ENCODE measurements at places on chromosomes 5 and 9.

- no peak for DNase-seq
Measured at GRCh38 chr9:111561165-111561719, 36.3 kb downstream of the ZNF483 start.

GRCh38 chr5:93591323-93591945 lies 8.4 kb downstream of the NR2F1 start:
- no peak for DNase-seq

DNA sequence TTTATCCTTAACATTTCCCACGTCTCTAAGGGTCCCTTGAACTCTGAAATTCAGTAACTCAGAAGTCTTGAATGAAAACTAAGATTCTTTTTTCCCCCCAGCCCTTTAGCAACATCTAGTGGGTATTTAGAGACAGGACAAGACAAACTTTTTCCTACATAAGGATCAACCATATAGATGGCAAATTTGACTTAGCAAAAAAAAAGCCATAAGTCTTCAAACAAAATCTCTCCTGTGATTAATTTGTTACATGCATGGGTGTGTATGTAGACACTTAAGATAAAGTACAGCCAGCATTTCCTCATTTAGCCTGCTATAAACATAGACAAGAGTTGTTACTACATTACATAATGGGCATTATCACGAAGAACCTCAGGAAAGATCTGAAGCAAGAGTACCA lies 29.1 kb upstream of the ANKRD31 start:
- DNase-seq, result no peak

DNA sequence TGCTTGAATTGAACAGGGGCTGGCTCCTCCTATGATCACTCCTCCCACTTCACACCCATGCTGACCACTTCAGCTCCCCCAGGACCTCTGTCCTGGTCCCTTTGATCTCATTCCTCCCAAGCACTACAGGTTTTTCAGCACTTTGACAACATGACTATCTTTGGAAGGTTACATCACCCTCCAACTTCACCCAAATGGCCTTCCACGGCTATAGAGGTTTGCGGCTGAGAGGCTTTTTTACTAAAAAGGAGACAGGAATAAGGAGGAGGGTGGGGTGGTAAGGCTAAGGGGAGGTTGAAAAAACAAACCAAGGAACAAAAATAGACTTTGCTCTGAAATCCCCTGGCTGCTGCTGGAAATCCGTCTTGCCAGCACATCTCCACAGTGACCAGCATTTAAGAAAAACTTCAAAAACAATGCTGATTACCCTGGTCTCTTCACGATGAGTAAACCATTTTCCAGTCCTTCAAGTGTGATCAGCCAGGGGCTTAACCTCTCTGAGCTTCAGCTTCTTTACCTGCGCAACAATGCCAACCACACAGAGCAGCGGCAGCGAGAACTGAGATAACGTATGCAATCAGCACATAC lies 102.7 kb downstream of the DPYSL3 start:
- DNase-seq, result no peak

DNA sequence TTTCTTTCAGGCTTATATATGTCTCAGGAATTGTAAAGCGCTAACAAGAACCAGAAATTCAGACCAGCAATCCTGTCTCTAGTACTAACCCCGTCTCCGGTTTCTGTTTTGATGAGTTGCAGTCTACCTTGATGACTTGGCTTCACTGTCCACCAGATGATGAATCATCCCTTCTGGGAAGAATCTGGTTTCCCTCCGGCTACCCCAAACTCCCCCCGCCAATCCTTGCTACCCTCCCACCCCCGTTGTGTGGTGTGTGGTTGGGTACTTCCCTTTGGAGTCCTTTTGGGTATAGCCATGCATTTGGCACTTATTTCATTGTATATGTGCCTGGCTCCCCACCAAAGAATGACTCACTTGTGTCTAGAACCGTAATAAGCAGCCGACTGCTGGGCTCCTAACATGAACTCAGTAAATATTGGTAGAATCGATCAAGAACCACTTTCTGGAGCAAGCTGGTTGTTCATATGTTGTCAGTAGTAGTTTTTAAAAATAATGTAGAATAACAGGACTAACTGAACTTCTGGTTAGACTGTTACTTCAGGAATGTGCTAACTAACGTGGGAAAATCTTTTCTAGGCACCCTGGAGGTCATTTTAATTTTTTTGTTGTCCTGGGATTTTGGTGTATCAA lies 8.3 kb upstream of the TGFBI start:
- DNase-seq, result peak; percentile 85

DNA sequence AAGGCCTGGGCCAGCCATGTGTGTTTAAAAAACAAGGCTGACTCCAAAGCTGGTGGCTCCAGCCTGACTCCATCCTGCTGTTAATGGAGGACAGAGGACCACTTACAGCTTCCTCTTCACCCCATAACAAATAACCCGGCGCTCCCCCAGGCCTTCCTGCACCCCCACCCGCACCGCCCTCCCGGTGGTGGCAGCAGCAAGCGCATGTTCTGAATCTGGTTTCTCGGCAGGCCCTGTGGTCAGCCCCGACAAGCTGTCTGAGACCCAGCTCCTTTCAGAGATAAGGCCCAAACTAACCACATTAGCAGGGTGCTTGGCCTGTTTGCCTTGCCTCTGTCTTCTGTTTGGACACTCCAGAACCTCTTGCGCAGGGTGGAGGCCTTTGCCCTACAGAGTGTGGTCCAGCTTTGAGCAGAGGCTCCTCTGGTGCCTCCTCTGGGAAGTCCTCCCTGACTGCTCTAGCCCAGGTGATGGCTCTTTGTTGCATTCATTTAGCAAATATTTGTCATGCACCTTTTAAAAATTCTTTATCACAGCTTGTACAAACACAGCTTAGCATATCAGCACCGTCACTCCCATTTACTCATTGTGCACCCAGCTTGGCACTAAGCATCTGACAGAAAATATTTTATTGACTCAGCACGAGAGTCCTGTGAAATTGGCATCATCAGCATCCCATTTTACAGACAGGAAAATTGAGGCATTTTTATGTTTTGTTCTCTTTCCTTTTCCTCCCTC lies 78.4 kb downstream of the NDFIP1 start:
- no peak for DNase-seq

- DNase-seq, result no peak
Measured at GRCh38 chr5:116810951-116811350, 236.3 kb upstream of the SEMA6A start.

DNA sequence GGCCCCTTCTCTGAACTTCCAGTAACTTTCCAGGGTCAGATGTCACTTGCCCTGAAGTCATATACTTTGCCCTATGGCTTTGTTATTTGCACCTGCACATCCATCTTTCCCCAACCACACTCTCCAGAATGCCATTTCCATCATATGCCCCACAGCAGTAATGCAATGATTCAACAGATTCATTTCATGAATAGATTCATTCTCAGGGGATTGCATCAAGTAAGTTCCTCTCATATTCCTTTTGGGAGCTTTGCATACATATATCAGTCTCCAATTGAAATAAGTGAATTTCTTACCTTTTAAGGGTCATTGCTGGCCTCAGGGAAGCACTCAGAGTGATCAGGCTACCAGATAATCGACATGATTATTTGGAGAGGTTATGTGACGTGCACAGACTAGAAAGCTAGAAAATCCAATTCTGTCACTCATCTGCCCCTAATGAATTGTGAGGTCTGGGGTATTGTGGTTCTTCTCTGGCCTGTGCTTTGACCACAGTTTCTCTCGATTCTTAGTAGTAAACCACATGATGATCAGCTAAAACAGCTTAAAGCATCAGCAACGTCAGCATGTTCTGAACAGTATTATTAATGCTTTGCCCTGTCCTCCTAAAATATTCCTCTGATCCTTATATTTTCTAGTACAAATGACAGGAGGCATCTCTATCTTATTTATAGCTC lies 179.9 kb downstream of the ATPSCKMT start:
- DNase-seq, result no peak

GRCh38 chr5:91110686-91111085 lies 272.4 kb downstream of the ARRDC3 start:
- no peak for DNase-seq

DNA sequence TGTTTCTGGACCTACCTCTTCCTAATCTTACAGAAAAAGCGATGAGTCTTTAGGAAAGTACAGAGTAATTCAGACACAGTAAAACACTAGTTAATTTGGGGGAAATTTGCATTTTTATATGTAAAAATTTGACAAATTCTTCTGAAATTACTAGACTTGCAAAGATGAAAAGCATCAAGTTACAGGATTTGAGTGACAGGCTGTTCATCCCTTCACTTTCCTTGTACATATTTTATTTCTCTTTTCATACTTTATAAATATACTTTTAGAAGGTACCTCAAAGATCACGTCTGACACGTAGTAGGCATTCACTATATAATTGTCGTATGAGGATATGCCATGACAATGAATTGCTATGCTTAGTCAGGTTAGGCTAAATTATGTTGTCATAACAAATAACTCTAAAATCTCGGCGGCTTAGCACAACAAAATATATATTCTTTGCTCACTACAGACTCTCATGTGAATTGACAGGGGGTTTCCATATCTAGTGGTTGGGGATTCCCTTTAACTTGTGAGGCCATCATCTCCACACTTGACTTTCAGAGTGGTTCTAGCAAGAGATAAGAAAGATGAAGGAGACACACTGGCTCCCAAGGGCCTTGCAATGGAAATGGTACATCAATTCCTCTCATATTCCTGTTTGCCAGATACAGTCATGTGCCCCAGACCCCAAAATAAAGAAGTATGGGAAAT lies 154.1 kb upstream of the TUT7 start:
- no peak for DNase-seq

DNA sequence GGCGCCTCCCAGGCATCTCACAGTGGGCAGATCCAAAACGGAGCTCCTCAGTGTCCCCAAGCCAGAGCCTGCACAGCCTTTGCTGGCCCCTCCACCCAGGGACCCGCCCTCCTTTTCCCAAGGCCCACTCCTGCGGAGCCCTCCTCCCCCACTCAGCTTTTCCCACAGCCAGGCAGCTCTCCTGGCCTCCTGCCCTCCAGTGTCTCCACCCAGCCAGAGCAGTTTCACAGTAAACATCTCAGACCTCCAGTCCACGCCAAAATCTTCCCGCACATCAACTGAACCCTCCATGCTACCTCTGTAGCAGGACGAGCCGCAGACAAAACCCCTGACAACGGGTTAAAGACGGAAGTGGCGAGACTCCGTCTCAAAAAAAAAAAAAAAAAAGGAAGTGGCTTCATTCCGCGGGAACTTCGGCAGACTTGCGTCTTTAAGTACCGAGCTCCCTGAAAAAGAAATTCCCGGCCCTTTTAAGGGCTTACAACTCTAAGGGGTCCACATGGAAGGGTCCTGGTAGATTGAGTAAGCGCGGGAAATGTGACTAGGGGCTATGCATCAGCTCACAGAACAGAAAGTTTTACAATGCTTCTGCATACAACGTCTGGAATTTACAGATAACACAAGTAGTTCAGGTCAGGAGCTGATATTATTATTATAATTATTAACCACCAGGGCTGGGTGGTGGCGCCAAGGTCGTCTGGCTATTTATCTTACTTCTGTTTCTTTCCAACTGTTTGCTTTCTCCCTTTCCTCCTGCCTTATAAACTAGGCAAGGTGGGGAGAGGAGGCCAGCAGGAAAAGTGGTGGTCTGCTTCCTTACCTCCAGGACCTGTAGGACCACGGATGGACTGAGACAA lies 11.4 kb upstream of the GRIN1 start:
- no peak for DNase-seq

DNA sequence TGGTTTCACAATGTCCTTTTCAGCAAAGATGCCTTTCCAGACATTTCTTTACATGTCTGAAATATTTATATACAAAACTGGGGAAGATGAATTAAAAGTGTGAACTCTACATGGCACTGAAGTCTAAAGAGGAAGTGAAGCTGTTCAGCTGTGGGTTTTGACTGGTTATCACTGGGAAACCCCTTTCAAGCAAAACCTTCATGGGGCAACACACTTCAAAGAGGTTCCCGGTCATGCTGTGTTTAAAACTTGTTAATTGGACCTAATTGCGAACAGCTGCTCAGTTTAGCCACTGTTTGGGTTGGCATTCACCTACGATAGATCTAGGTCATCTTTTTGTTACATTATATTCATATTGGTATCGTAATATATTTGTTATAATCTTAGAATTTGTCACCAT lies 20.0 kb upstream of the GDNF start:
- no peak for DNase-seq

GRCh38 chr5:136012041-136012804 lies 16.6 kb upstream of the TGFBI start:
- DNase-seq, result no peak

- no peak for DNase-seq
Measured at GRCh38 chr9:138101444-138102234, 224.1 kb downstream of the CACNA1B start.

GRCh38 chr5:39302472-39302871 lies 61.8 kb downstream of the C9 start:
- DNase-seq, result no peak

- DNase-seq, result peak; percentile 38
Measured at GRCh38 chr9:112887381-112887780, 3.3 kb downstream of the SLC46A2 start.

All from H54 (cell line).